Uterus (tissue), 4 donors: ENCODE measurements at places on chromosomes 6 and 20.
A peak's percentile ranks its signal among the peaks of the same experiment; 100 is the strongest.

GRCh38 chr6:125828476-125829039 lies 37.8 kb downstream of the NCOA7 start:
- no peak for DNase-seq

DNA sequence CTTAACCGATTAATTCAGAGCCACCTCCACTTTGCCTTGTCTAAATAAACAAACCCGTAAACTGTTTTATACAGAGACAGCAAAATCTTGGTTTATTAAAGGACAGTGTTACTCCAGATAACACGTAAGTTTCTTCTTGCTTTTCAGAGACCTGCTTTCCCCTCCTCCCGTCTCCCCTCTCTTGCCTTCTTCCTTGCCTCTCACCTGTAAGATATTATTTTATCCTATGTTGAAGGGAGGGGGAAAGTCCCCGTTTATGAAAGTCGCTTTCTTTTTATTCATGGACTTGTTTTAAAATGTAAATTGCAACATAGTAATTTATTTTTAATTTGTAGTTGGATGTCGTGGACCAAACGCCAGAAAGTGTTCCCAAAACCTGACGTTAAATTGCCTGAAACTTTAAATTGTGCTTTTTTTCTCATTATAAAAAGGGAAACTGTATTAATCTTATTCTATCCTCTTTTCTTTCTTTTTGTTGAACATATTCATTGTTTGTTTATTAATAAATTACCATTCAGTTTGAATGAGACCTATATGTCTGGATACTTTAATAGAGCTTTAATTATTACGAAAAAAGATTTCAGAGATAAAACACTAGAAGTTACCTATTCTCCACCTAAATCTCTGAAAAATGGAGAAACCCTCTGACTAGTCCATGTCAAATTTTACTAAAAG lies 2.7 kb downstream of the FOXC1 start:
- no peak for DNase-seq

DNA sequence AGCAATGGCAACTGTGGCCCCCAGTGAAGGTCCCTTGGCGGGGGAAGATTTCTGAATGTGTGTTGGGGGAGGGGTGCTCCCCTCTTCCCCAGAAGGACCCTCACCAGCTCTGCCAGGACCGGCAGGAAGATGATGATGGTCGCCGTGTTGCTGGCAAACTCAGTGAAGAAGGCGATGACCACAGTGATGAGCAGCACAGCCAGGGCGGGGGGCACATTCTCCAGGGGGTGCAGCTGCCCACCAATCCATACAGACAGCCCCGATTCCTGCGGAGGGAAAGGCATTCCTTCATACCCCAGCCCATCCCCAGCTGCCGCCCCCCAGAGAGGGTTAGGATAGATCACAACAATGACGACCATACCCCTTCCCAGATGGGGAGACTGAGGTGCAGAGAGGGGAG lies 15.7 kb upstream of the OCSTAMP start:
- no peak for DNase-seq

DNA sequence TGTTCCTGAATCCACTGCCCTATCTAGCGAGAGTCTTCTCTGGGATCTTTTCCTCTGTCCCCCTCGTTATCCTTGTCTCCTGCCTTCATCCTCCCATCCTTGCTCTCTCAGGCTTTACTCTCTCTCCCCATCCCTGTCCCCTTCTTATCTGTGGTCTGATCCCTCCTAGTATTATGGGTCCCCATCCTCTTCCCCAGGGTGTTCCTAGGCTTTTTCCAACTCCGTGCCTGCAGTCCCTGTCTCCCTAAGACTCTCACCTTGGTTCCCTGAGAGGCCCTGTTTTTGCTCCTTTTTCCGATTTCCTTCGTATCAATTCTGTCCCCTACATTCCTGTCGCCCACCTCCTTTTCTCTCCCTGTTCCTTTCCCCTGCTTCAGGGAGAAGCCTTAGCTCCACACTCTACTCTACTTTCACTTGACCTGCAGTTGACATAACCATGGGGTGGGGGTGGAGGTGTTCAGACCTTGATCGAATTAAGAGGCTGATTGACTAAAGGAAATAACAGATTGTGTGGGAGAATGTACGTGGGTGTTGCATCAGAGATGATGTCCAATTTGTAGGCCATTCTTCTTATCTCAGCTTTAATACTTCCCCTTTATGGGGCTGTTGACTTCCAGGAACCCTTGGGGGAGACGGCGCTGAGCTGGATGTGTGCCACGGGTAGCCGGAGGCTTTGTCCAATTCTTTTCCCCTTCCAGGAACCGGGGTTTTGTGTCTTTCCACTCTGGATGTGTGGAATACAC lies 905 bp downstream of the PPARD start:
- peak; percentile 45 for DNase-seq

DNA sequence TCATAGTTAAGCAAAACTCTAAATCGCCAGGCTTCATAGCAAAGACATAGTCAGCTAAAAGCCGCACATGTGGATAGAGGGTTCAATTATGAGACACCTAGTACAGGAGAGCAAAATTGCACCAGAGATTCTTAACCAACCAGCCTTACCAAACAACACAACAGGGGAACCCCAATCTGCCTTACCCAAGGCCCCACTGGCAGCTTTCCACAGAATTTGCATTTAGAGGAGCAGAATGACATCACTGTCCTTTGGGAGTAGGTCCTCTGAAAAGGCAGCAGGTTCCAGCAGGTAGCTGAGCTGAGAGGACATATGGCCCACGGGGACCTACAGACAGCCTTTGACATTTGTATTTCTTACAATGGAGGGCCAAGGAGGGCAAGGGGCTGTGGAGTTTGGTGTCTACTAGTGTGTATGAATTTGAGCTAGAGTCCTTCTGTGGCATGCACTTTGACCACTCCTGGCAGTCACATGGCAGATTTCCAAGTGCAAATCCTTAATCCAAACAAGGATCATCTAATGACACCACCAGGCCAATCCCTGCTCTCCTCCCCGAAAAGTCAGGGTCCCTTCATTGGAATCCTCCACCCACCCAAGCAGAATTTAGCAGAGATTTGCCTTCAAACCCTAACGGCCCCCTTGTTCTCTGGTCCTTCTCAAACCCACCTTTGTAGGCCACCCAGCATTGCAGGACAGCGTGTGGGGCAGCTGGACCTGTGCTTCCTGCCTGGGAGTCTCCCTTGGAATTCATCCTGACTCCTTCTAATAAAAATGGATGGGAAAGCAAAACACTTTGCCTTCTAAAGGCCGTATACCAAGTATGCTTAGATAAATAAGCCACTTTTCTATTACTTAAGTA lies 171.2 kb upstream of the SUPT3H start:
- no peak for DNase-seq

DNA sequence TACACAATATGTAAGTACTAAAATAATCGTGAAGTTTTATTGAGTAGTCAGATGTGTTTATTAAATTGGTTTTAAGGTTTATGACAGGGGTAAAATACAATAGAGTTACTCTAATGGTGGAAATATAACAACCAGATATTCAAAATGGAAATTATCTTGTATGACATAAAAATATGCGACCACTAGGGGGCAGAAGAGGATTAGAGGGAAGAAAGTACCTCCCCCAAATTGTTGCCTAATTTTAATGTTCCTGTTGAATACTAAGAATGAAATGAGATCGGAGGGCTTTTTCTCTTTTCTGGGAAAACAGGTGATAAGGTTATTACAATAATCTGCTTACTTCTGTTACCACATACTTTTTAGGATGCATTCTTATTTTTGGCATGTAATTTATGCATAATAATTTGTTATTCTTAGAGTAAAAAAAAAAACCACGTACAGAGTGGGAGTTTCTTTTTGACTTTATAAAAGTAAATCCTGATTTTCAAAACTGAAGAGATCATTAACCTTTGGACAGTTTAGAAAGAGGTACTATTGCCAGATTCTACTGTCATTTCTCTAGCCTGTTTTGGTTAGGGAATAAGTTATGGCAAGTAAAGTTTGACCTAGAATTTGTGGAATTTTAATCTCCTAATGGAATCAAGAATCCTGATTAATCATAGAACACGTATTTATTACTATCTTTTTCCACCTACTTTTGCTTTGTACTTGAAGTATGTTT lies 159.2 kb downstream of the CD109 start:
- DNase-seq: no peak

GRCh38 chr6:88575536-88575935 lies 387.9 kb downstream of the RNGTT start:
- DNase-seq: no peak

- no peak for DNase-seq
Measured at GRCh38 chr6:136826216-136826615, 3.8 kb downstream of the PEX7 start.

DNA sequence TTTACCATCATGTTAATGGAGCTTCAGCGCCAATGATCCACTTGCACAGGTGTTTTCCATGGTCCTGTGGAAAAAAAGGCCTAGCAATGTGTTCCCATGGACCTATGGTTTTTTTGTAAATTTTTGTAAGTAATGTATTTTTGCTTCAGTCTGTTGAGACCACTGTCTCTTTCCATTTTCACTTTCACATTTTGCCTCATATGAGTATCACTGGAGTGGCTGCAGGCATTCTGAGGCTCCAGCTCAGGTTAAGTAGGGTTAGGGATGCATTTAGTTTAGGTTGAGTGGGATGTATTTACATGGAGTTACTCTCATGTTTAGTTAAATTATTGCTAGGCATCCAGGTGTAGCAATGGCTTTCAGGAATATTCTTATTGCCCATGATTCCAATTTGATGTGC lies 19.2 kb upstream of the LMBRD1 start:
- DNase-seq: no peak

DNA sequence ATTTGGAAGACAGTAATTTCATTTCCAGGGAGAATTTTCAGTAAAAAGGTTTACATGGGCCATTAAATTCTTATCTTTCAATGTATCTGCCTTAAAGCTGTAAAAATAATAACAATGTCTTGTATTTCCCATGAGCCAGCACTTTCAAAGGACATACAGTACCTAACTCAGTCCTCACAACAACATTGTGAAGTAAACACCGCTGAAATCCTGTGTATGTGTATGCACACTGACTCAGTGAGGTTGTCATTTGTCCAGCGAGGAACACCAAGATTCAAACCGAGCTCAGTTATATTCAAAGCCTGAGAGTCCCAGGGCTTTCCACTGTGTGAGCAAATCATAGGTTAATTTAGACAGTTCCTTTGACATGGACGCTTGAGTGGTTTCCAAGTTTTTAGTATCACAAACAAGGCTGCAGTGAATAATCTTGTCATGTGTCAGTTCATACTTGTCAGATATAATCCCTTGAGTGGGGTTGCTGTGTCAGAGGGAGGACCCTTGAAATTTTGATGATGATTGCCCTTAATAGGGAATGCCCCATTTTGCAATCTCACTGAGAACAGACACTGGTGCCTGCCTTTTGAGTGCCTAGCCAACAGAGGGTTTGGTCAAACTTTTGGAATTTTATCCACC lies 50.0 kb upstream of the SLC22A23 start:
- no peak for DNase-seq

- no peak for DNase-seq
Measured at GRCh38 chr20:47700327-47700726, 85.0 kb downstream of the SULF2 start.

- no peak for DNase-seq
Measured at GRCh38 chr6:87766211-87766610, 64.2 kb upstream of the AKIRIN2 start.

DNA sequence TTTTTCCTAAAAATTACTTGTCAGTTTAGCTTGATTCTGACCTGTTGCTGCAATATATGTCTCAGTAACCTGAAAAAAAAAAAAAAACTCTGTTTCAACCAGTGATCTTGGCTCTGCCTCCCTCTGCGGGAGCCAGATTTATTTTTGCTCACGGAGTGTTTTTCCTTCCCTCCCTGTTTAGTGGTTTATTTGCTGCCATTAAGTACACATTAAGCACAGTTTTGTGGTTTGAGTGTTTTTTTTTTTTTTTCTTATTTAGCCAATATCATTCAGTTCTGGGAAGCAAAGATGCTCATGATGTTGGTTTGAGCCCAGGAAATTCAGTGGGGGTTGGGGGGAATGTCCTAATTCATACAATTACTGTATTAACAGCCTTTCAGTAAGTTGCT lies 110.1 kb upstream of the GPR6 start:
- peak; percentile 41 for DNase-seq

DNA sequence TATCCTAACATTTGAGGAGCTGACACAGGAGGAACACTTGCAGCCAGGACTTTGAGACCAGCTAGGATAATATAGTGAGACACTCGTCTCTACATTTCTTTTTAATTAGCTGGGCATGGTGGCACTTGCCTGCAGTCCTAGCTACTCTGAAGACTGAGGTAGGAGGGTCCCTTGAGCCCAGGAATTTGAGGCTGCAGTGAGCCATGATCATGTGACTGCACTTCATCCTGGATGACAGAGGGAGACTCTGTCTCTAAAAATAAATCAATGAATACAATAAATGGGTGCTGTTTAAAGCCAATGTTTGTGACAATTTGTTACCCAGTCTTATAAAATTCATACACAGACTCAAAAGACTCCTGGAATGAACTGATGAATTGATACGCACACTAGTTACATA lies 1.8 kb upstream of the HLA-G start:
- no peak for DNase-seq

DNA sequence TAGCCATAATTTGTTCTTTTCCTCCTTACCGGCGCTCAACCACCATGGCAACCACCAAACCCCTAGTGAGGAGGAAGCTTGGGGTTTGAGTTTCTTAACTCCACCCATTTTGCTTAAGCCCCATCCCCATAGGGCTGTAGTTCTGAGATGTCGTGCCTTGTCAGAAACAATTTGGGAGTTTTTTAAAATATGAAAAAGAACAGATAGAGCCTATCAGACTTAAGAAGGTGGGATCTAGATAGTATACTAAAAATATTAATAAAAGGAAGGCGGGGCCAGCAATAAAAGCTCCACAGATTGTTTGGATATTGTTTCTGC lies 5.6 kb downstream of the BRD2 start:
- no peak for DNase-seq

GRCh38 chr6:47413752-47414422 lies 63.7 kb upstream of the CD2AP start:
- DNase-seq: no peak

GRCh38 chr6:63872233-63872632 lies 236.6 kb downstream of the PHF3 start:
- DNase-seq: no peak

DNA sequence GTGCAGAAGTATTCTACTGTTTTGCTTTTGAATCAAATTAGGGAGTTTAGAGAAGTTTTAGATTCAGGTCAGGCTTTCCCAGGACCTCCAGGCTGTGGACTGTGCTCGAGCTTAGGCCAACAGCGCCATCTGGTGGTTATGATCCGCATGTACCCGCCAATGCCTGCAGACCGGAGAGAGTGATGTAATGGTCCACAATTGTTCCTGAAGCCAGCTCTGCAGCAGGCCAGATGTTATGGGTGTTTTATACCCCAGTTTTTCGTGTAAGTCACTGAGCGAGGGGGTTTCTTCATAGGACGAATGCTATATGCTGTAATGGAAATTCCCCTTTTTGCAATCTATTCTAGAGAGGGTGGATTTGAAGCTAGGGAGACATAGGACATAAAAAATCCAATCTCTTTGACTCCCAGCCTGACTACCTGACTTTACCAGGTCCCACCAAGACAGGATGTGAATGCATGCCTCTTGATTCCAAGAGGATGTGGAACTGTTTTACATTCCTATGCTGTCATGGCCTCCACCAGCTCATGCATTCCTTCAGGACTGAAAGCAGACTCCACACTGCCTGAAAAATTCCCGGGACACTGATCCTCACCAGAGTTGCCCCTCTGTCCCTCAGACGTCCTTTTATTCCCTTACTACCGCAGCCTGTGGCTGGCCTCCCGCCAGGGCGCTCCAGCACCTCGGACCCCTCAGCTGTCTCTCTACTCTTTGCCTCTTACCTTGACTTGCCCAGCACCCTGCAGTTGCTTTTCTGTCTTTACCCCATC lies 41.2 kb upstream of the LY86 start:
- peak; percentile 86 for DNase-seq

- no peak for DNase-seq
Measured at GRCh38 chr20:36880741-36881250, 4.9 kb downstream of the TLDC2 start.
